ENCODE measurements at places on chromosomes 1 and 21.

- no peak for DNase-seq
Measured at GRCh38 chr1:161342821-161343220, 24.9 kb downstream of the CFAP126 start.

DNA sequence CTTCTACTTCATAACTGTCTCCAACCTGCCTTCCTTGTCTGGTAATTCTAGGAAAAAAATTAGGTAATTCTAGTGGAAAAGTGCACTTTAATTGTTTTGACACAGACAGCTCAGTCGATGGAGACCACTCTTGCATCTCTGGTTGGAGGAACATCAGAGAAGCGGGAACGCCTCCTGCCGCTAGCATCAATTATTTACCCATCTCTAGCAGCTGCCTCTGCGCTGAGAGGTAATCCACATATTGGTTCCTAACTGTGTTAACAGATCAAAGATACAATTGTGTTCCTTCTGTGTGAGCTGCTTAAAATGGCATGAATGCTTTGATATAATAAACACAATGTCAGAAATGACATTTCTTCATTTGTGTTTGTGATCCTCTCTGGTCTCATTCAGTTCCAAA is 33.3 kb downstream of the C2CD2 start:
- no peak for DNase-seq

DNA sequence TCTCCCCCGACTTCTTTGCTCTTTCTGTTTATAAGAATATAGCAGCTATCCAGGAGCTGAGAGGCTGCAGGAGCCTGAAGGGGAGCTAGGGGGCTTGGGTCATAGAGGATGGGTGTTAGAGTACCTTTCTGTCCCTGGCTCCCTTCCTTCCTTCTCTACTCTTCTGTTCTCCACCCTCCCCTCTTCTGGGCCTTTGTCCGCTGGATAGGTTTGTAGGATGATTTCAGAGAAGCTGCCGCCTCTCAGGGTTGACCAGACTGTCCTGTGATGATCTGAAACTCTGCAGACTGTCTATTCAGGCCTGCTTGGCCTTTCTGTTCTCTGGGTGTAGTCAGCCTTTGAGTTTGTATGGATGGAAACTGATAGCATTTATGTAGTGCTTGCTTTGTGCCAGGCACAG is 26.3 kb downstream of the PPFIA4 start:
- no peak for DNase-seq

- no peak for DNase-seq
Measured at GRCh38 chr1:41663671-41664400, 179.4 kb upstream of the EDN2 start.

- no peak for DNase-seq
Measured at GRCh38 chr21:35850542-35851103, 209.7 kb downstream of the SETD4 start.

GRCh38 chr1:236018885-236019453 is 45.9 kb downstream of the NID1 start:
- no peak for DNase-seq

DNA sequence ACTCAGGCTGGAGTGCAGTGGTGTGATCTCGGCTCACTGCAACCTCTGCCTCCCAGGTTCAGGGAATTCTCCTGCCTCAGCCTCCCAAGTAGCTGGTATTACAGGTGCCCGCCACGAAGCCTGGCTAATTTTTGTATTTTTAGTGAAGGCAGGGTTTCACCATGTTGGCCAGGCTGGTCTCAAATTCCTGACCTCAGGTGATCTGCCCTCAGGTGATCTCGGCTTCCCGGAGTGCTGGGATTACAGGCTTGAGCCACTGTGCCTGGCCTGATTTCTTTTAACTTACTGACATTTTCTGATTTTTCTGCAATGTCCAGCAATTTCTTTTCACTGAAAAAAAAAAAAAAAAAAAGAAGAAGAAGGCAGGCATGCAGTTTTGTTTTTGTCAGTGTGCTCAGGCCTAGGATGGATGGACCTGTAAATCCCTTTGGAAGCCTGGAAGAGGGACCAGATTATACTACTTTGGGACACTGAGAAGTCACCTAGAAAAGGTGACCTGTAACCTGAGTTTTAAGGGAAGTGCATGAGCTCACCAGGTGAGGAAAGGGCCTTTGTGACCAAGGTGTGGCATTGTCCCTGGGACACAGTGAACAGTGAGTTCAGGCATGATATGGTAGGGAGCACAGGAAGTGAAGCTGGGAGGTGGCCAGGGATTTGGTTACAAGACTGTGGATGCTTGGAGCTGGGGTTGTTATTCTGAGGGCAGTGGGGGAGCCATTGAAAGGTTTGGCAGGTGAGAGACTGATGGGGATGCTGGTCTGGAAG is 2.7 kb upstream of the TMEM61 start:
- no peak for DNase-seq

DNA sequence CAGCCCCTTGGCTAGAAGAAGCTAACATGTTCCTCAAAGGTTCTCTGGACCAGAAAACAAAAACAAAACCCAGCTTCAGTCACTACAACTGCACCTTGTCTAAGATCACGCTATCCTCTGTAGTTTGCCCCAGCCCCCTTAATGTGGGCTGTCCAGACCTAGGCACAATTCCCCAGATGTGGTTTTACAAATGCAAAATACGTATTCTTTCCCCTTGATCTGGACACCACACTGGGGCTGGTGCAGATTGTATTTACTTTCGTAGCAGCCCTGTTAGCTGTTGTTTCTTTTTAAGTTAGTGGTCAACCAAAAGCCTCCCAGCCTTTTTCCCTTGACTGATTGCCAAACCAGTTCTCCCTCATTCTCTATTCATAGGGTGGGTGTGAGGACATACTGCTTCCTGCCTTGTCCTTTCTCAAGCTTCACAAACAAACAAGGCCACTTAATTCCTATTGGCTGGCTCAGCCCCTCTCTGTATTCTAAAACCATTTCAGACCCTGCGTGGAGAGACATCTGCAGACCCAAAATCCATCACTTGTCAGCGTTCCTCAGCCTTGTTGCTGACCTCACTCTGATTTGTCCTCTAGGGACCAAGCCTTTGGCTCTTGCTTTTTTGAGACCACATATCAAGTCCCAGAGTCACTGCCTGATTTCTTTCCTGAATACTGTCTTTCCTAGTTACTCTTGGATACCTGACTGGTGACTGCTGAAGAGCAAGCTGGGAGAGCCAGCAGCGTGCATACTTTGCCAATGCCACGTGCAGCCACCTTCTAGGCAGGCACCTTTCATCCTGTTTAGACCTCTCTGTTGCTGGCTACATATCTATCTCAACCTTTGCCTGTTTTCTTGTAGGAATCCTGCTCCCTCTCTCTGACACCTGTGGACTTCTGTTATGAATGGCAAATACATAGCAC is 96.4 kb upstream of the RAB3GAP2 start:
- no peak for DNase-seq

DNA sequence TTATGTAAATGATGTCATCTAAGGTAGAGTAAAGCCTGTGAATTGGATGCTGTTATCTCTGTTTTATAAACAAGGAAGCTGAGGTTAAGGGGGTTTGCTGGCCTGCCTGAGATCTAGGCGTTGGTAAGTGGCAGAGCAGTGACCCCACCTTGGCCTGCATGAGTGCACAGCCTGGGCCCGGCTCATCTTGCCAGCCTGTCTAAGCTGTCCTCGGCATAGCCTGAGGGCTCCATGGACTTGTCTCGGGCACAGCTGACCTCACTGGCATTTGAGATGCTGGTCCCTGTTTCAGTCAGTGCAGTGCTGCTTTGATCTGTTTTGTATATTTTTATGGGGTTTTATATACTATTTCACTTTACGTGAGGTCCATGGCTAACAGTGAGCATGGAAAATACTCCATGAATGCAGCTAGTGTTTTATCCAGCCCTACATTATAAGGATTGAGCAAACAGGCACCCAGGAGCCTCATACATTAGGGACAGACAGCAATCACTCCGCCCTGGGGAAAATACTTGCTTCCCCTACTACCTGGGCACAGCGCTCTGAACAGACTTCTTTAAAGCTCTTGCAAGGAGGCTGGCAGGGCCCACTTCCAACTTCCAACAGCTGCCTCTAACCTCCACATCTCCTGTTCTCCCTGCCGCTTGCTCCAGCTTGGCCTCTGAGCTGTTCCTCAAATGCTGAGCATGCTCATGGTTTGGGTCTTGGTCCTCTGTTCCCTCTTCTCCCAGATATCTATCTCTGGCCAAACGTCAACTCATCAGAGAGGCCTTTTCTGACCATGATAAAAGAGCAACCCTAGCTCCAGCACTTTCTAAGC is 150.6 kb upstream of the HMGB4 start:
- DNase-seq: no peak

- no peak for DNase-seq
Measured at GRCh38 chr1:244789276-244789580, 46.2 kb upstream of the COX20 start.

- DNase-seq: no peak
Measured at GRCh38 chr1:78587211-78587610, 33.0 kb upstream of the IFI44L start.

DNA sequence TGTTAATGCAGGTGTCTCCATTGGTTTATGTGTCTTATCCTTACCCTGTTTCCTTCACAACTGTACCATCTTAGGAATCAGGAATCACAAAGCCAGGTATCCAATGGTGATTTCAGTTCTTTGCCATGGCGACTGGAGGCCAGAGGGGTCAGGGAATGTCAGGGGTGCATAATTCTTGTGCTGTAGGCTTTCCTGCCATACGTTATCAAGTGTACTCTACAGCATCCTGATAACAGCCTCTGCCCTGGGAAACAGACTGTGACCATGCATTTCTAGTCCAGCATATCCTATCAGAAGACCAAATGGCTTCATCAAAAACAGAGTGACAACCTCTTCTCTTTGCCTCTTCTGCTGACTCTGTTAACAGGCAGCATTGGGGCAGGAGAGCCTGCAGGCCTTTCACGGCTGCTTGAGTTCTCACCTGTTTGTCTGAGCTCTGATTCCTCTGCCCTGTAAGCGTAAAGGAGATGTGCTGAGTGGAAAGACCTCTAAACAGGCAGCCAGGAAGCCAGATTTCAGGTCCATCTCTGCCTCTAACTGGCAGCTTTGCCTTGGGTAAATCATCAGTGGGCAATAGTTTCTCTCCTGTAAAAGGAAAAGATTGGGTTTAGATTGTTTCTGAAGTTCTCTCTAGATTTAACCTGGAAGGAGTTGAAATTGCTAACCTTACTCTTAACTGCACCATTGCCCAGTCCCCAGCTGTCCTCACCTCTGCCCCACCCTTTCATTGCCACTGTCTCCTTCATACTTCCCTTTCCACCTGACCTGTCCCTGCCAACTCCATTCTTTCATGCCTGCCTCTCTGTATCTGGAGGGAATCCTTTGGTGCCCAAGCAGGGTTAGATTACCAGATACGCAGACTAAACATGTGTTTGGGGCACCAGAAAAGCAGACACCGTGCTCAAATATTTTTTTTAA is 80.2 kb downstream of the LRRC8D start:
- DNase-seq: no peak

DNA sequence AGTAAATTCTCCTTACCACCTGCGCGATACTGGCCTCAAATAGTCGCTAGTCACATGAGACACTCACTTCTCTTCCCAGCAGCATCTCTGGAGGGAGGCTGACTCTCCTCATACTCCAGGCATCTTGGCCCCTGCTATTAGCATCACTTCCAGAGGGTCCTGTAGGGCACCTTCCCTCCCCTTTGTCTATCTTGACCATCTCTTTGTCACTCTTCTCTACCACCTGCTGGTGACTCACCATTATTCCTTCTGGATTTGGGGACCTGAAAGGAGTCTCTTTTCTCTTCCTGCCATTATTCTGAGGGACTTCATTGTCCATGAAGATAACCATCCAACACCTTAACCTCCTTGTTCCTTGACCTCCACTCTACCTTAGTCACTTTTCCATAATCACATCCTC is 31.7 kb upstream of the GPR37L1 start:
- DNase-seq: no peak

DNA sequence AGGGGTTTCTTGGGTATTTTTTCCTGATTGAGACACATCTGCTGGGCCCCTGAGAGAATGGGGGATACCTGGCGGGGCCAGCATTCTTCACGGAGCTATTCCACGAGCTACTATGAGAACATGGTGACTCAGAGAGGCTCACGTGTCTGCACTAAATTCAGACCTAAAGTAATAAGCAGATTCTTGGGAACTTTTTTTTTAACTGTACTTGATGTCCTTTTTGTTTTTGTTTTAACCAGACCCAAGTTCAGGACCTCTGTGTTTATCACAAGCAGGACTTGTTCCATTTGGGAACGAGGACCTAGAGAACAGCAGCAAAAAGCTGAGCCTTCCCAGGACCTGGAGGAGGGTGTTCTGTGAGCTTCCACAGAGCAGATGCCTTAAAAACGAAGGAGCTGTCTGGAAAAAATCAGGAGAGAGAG is 44.0 kb downstream of the EVA1C start:
- DNase-seq: no peak

- no peak for DNase-seq
Measured at GRCh38 chr1:201624741-201625225, 85.9 kb downstream of the NAV1 start.

DNA sequence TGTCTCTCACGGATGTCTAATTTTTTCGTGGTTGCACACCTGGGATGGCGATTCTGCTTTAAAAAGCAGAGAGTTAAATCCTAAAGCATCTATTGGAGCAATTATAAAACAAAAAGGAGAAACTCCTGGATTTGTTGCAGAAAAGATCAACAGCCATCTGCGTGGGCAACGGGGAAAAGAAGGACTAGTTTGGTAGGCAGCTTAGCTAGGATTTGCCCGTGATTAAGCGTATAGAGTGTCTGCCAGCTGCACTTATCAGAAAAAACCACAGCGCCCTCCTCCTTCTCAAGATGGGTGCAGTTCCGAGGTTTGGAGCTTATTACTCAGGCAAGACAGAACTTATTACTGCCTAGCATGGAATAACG is 526 bp upstream of the SLC25A24 start:
- DNase-seq: peak; percentile 1

DNA sequence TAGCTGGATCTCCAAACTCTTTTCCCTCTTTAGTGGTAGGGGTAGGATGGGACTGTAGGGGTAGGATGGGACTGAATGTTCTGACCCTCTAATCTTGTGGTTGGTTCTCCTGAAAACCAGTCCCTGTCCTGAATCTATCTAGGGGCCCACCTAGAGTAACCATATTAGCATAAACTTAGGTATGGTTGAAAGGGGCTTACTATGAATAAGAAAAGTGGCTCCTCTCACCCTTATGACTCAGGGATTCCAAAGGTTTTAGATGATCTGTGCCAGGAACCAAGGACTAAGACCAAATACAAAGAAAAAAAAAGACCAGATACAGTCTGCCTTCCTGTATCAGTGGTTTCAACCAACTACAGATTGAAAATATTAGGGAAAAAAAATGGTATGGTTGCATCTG is 28.9 kb downstream of the RNF2 start:
- no peak for DNase-seq

- DNase-seq: no peak
Measured at GRCh38 chr1:226643611-226644540, 95.2 kb downstream of the ITPKB start.

DNA sequence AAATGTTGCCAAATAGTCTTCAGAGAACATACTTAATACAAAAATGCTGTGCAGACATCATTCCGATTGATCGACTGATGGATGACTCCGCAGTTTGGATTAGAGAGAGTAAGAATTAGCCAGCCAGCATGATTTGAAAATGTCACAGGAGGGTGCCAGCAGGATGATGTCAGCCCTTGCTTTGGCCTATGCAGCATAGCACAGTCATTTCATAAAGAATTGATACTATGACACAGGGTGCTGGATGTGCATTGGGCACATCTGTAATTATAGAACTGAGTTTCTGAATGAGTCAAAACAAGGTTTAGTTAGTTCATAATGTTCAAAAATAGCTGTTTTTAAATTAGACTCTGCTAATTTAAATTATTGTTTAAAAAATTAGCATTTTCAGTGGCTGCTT is 21.6 kb upstream of the TRAF5 start:
- DNase-seq: no peak

GRCh38 chr1:54363925-54364324 is 42.3 kb downstream of the SSBP3 start:
- DNase-seq: no peak
